Ammon's horn (tissue), 1 donor: ENCODE measurements at places on chromosomes 11 and 22.

- DNase-seq: no peak
Observed at GRCh38 chr11:58772329-58773285, 40.9 kb upstream of the GLYAT start.

DNA sequence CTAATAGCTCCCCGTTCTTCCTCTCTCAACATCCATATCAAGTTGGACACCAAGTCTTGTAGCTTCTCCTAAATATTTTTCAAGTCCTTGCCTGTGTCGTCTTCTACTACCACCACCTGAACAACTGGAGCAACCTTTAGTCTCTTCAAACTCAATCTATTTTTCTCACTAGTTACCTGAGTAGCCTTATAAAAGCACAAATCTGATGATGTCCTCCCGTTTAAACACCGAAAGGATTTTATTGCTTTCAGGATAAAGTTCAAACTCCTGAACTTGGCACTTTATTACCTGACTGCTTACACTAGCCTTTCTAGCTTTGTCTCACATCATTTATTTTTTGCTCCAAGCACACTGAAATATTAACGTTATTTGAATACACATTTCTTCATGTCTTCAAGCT lies 1.3 kb upstream of the PAK1 start:
- no peak for DNase-seq

- DNase-seq: no peak
Observed at GRCh38 chr22:38829485-38829884, 14.3 kb downstream of the NPTXR start.

- DNase-seq: no peak
Observed at GRCh38 chr11:1924181-1924580, 4.7 kb downstream of the TNNT3 start.

DNA sequence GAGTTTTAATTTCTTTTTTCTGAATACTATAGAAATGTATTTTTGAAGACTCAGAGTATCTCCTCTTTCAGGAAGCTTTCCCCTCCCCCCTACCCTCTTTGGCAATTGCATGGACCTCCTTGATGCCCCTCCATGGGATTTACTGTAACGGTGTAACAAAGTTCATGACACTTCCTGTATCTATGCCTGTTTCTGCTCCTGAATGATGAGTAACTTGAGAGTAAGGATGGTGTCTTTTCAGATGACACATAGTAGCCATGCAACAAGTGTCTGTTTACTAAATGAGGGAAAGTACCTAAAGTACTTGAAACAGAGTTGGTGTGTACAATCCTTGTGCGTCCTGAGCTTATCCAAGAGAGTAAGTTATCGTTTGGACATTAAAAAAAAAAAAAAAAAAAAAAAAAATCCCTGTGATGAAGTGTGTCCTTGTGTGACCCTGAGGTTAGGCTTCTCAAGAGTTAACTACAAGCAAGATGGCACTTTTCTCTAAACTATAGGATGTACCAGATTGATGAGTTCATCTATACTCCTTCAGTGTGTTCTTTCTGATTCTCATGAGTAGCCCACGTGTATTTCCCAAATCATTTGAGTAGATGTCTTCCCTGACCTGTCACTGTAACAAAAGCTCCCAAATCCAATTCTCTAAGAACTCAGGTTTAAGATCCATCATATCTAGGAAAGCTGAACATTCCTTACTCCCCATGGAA lies 7.4 kb downstream of the ETS1 start:
- no peak for DNase-seq

- DNase-seq: no peak
Observed at GRCh38 chr11:79352349-79352703, 88.5 kb downstream of the TENM4 start.

- DNase-seq: no peak
Observed at GRCh38 chr11:16843294-16843693, 104.8 kb downstream of the C11orf58 start.

DNA sequence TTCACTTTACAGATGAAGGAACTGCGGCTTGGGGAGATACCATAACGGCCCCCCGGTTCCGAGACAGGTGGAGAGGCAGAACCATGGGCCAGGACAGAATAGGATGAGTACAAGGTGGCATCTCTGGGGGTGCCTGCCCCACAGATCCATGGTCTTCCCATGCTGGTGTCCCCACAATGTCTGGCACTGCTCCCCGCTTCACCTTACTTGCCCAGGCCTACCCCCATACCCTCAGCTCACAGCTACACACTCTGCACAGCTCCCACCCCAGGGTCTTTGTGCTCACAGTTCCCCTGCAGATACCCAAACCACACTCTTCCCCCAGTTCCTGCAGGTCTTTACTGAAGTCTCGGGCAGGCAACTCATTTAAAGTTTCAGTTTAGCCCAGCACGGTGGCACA lies 11.4 kb upstream of the DGCR8 start:
- no peak for DNase-seq

GRCh38 chr11:121494355-121495099 lies 41.8 kb upstream of the SORL1-AS1 start:
- peak; percentile 61 for DNase-seq

GRCh38 chr11:122984186-122985011 lies 2.8 kb upstream of the BSX start:
- DNase-seq: no peak

DNA sequence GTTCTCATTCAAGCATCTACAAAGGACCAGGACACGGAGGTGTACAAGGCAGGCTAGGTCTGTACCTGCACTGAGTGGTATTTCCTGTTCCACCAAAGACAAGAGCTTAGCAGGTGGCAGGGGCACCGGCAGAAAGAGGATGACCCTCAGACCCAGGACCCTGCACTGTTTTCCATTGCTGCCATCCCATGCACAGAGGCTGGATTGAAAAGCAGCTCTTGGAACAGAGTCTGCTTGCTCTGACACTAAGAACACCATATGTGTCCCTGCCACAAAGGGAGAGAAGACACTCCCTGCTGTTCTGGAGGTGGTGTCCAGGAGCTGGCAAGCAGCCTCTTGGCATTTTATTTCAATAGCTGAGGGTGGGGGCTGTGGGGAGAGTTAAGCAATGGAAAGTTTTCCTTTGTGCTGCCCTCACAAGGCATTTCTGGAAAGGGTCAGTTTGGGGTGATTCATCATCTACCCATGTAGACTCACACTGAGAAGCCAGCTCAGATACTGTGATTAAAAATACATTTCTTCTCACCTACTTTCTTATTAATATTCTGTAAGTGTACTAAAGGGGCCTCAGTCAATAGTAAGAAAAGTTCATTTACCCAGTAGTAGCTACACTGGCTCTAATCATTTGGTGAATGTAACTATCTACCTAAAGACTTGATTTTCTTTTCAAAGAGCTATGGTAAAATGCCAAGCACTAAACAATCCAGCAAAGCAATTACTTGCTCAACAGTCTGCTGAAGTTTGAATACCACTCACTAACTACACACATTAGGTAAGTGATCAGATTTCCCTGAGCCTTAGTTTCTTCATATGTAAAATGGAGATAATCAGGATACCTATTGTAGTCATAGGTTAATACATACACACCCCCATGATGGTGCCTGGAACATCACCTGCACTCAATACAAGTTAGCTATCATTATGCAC lies 55.2 kb downstream of the SLC1A2 start:
- DNase-seq: peak; percentile 54

GRCh38 chr11:102914238-102915043 lies 39.7 kb upstream of the MMP12 start:
- peak; percentile 38 for DNase-seq

GRCh38 chr11:111631024-111631665 lies 28.9 kb downstream of the SIK2 start:
- no peak for DNase-seq

GRCh38 chr11:76362716-76363115 lies 18.2 kb downstream of the THAP12 start:
- no peak for DNase-seq

- no peak for DNase-seq
Observed at GRCh38 chr11:64513523-64513922, 77.5 kb upstream of the SLC22A12 start.

GRCh38 chr11:69209038-69209350 lies 53.3 kb downstream of the SMIM38 start:
- no peak for DNase-seq

- DNase-seq: no peak
Observed at GRCh38 chr11:40445391-40445790, 1014.1 kb downstream of the LRRC4C start.

DNA sequence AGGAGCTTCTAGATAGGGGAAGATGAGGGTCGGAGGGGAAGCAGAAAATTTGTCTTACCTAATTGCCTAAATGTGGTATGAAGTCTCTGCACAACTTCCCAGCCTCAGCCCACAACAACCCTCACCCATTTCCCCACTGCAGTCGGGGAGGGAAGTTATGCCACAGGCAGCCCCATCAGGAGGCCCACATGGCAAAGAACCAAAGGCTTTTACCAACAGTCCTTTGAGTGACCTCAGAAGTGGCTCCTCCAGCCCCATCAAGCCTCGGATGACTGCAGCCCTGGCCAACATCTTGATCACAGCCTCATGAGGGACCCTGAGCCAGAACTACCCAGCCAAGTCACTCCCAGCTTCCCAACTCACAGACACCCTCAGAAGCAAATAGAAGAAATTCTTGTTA lies 54.8 kb downstream of the CHST1 start:
- DNase-seq: no peak

- no peak for DNase-seq
Observed at GRCh38 chr11:28343304-28344233, 235.4 kb downstream of the METTL15 start.

- no peak for DNase-seq
Observed at GRCh38 chr22:48631288-48631863, 1196.3 kb downstream of the BRD1 start.

DNA sequence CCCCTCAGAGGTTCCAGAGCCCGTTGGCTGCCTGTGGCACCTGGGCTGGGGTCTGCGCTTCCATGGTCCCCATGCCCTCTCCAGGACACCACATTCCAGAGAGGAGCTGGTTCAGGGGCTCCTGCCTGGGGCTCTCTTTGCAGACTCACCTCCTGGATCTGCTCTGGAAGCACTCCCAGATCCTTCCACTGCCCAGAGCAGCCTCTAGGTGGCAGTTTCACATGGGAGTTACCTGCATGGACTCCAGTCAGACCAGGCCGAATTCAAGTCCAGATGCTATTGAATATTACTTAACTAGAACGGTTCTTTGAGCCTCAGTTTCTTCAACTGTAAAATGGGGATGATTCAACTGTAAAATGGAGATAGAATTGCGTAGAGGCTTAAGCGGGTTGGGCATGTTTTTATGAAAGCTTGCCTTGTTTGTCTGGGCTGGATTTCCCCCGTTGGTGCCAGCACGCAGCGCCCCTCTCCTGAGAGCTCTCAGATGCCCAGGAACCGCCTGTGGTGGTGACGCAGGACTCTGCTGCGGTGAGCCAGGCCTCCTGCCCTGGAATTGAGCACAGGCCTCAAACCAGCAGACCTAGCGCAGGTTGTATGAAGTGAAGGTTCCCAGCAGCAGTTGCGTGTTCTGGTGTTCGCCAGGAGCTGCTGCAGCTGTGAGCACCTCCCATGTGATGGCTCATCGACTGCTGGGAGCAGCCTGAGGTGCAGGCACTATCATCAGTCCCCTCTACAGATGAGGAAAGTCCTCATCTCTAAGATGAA lies 44.2 kb downstream of the LMO1 start:
- DNase-seq: peak; percentile 48
